ENCODE measurements at places on chromosomes 6 and 20.

- H3K27me3 ChIP-seq: no peaks in the 10 kb centered on the region
- H3K4me3 ChIP-seq: no peak overlapping the region
- H3K27ac ChIP-seq: no peak overlapping the region
These were observed 12.9 kb upstream of the HIVEP1 start for GRCh38 chr6:11999246-11999645.

DNA sequence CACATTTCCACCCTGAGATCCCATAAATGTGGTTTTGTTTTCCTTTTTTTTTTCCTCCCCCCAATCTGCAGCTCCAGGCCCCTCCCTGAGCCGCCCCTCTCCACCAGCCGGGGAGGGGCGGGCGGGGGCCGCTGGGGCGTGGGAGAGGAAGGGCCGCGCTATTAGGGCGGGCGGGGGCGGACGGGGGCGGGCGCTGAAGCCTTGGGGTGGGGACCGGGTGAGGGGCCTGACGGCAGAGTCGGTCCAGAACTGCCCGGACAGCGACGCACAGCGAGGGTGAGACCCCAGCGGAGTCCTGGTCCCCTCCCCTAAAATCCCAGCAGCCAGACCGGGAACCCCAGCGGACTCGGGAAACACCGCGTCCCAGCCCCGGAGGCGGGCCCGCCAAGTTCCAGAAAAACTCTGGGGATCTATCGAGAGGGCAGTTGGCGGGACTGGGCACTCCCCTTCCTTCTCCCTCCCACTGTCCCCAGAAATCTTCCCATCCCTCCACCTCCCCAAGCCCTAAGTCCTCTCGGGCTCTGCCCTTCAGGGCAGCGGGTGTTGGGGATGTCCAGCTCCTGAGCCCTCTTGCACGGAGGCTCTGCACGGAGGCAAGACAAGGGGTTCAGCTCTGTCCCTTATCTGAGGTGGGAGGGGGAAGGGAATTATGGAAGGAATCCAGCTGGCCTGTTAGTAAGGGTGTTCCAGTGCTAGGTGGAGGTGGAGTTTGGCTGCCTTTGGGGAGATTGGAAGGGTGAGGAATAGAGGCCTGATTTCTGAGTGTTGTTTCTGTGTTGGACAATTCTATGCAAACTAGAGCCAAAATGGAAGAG is at the start of gene PRICKLE4:
Gene PRICKLE4 (plus strand): TSS at position 232 of the 815 bp plus-strand sequence. CDS start 2,692 bp downstream, outside the sequence.
- H3K27me3 ChIP-seq: no peaks in the 10 kb centered on the region
- peak within 1 kb of the TSS; percentile 61 for H3K4me3 ChIP-seq
- no peaks in the 10 kb centered on the region for H3K36me3 ChIP-seq
- peak; percentile 53 for DNase-seq
- H3K27ac ChIP-seq: peak within 1 kb of the TSS; percentile 91

- no peak overlapping the region for H3K4me3 ChIP-seq
- no peaks in the 10 kb centered on the region for H3K36me3 ChIP-seq
These were observed 48.1 kb upstream of the CTAGE9 start for GRCh38 chr6:131758920-131759319.

DNA sequence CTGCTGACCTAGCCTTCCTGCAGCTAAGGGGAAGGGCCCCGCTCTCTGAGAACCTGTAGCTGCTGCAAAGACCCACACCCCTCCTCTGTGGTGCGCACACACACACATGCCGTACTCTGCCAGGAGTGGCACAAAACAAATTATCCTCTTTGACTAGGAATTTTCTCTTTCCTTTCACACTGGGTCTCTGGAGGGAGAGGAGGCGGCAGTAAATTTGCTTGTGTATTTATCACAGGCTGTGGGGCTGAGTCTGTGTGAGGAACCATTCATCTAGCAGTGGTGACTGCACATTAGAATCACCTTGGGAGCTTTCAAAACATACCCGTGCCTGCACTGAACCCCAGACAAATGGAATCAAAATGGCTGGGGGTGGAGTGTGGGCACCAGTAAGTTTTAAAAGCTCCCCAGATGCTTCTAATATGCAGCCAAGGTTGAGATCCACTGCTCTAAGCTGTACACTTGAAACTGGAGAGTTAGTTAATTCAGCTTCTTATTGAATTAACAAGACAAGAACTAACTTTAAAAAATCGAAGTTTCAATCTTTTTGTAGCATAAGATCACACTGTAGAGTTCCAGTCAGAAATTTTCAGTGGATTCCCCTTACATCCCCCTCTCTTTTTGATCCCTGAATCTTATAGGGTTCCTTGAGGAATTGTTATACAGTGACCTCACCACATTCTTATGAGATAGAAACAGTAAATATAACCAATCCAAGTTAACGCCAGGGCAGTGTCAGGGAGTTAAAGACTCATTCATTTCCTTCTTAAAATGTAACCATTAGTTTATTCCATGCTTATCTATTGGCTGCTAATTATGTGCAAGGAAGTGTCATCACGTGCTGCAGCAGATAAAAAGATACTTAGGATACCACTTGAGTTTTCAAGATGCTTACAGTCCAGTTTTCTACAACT is 29.8 kb upstream of the GMDS start:
- H3K36me3 ChIP-seq: no peaks in the 10 kb centered on the region
- no peak overlapping the region for H3K27ac ChIP-seq

GRCh38 chr6:75752365-75752764 is 3.3 kb downstream of the MYO6 start:
- no peaks in the 10 kb centered on the region for H3K4me1 ChIP-seq
- no peaks in the 10 kb centered on the region for H3K36me3 ChIP-seq
- no peak overlapping the region for H3K4me3 ChIP-seq
- no peak overlapping the region for H3K27ac ChIP-seq
- no peaks in the 10 kb centered on the region for H3K27me3 ChIP-seq

DNA sequence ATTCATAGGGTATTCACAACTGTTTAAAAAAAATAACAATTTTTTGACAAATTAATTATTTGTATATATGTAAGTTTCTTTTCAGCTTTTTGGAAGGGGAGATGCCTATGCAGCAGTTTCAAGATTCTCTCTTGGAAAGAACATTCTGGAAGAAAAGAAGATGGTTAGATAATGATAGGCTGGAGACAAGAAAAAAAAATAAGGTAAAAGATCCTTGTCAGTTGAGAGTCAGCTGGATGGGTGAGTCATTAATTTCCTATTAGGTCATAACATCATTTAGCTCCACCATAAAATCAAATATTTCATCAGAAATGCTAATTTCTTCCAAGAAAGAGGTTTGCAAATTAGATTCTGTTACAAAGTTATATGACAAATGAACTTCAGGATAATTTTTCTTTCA is 880.4 kb downstream of the EPHA7 start:
- H3K27me3 ChIP-seq: no peaks in the 10 kb centered on the region
- no peak for DNase-seq
- no peak overlapping the region for H3K27ac ChIP-seq
- no peaks in the 10 kb centered on the region for H3K36me3 ChIP-seq

DNA sequence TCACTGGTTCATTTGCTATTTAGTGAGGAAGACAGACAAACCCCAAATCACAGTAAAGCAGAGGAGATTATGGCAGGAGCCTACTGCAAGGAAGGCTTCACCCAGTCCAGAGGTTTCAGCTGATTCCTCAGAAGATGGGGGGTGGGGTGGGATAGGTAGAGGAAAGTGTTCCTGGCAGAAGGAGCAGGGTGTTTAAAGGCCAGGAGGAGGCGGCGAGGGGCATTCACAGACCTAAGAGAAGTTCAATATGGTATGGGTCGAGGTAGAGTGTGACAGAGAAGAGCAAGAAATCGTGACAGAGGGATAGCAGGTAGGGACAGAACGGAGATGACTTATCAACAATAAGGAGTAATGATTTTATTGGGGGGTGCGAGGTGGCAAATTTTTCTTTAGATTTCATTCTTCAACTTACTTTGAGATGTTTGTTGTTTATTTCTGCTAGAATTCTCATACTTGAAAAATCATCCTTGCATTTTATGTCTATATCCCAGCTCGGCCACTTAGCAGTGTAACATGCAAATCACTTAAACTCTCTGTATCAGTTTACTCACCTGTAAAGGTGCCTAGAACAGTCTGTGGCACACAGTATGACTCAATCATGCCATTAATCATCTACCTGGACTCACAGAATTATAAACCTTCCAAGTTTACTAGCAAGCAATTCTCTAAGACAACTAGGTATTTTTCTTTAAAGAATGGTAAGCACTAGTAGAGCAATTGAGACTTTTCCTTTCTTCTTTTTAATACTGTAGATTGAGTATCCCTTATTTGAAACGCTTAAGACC is 176.7 kb downstream of the REV3L start:
- H3K27ac ChIP-seq: no peak overlapping the region
- no peaks in the 10 kb centered on the region for H3K27me3 ChIP-seq
- H3K36me3 ChIP-seq: no peaks in the 10 kb centered on the region
- no peaks in the 10 kb centered on the region for H3K4me1 ChIP-seq

DNA sequence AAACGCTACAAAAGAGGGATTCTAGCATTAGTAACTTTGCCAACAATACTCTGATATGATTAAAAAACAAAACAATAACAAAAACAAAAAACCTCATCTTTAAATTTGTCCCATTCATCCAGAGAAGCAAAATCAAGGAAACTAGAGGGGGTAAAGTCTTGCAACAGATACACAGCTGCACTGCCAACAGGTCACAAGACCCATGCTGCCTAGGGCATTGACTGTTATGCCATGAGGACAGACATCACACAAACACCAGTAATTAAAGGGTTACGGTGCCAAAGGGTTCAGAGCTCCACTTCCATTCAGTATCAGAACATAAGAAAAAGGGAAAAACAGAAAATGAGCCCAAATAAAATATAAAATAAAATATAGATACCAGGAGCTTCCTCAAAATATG is 1.6 kb downstream of the TBC1D20 start:
- H3K27ac ChIP-seq: no peak overlapping the region
- no peaks in the 10 kb centered on the region for H3K36me3 ChIP-seq
- DNase-seq: no peak
- no peak overlapping the region for H3K4me3 ChIP-seq
- peaks cover 8% of the 10 kb centered on the region for H3K4me1 ChIP-seq

GRCh38 chr20:53831812-53832211 is 238.2 kb upstream of the ZNF217 start:
- H3K4me3 ChIP-seq: no peak overlapping the region
- no peak for DNase-seq
- no peaks in the 10 kb centered on the region for H3K36me3 ChIP-seq
- no peaks in the 10 kb centered on the region for H3K27me3 ChIP-seq

GRCh38 chr20:57540890-57541580 is 16.1 kb upstream of the CTCFL start:
- H3K4me1 ChIP-seq: no peaks in the 10 kb centered on the region
- H3K27me3 ChIP-seq: no peaks in the 10 kb centered on the region
- H3K36me3 ChIP-seq: no peaks in the 10 kb centered on the region
- DNase-seq: no peak

DNA sequence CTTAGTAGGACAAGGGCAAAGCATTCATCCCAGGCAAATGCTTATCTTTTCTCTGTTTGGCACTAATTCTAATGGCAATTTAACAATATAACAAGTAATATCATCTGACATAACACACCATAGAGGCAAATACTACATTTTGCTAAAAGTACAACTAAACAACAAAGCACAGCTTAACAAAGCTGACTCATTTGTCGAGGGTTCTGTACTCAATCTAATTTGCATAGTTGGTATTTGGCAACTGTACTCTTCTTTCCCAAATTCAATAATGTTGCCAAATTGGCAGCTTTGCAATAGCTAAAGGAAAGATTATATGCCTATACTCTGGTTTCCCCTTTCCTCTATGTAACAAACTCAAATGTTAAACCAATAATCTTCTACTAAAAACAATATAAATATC is 461.0 kb downstream of the PKHD1 start:
- DNase-seq: no peak
- H3K4me1 ChIP-seq: no peaks in the 10 kb centered on the region
- no peaks in the 10 kb centered on the region for H3K27me3 ChIP-seq
- no peaks in the 10 kb centered on the region for H3K36me3 ChIP-seq

GRCh38 chr6:65191471-65191870 is 515.6 kb downstream of the EYS start:
- no peak overlapping the region for H3K27ac ChIP-seq
- no peaks in the 10 kb centered on the region for H3K36me3 ChIP-seq
- no peaks in the 10 kb centered on the region for H3K27me3 ChIP-seq
- no peak overlapping the region for H3K4me3 ChIP-seq
- no peaks in the 10 kb centered on the region for H3K4me1 ChIP-seq

- no peaks in the 10 kb centered on the region for H3K4me1 ChIP-seq
- H3K27ac ChIP-seq: no peak overlapping the region
- H3K27me3 ChIP-seq: no peaks in the 10 kb centered on the region
- H3K36me3 ChIP-seq: no peaks in the 10 kb centered on the region
- H3K4me3 ChIP-seq: no peak overlapping the region
These were observed 189.2 kb downstream of the ADGB start for GRCh38 chr6:146787876-146788508.

DNA sequence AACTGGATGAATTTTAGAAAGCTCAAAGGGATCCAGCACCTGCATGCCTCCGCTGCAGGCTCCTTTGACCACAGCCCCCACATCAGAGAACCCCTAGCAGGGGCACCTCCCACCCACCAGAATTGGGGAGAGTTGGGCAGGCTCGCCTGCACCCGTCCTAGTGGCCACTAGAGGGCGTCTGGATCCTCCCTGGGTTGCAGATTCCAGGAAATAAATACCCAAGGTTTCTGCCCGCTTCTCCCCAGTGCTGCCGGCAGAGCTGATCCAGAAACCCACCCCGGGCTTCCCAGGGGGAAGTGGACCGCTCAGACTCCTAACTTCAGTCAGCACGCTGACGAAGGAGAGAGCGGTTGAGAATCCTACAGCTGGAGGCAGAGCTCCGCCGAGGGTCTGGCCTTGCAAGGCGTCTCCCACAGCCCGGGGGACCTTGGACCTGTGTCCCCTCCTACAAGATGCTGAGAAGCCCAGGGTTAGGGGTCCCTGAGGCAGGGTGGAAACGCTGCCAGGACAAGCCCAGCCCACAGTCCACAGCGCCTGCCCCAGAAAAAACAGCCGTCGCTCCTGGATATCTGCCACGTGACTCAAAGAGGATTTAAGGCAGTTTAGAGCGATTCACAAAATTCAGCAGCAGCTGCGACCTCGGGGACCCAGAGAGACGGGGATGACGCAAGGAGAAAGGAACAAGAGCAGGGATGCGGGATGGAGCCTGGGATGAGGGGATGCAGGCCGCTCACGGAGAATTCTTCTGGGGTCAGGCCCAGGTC is 32.6 kb upstream of the PHACTR3 start:
- peak; percentile 62 for DNase-seq
- H3K4me3 ChIP-seq: peak overlapping the region; percentile 28
- H3K27ac ChIP-seq: peak overlapping the region; percentile 23
- H3K4me1 ChIP-seq: peaks cover under 1% of the 10 kb centered on the region

DNA sequence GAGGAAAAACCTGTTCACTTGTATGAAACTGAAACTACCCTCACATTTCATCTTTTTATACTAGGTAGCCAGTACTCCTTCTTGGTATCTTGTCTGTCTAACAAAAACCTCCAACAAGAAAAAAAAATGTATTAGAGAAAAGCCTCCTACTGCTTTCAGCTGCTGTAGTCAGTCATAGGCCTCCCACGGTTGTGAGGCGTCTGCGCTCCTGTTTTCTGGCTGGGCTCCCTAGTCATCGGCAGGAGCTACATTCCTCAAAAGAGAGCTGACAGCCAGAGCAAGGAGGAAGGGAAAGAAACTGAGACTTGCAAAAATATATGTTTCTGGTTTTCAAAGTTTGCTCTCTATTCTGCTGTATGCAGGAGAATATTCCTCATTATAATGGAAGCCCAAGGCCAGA is 517.0 kb downstream of the LMBRD1 start:
- no peaks in the 10 kb centered on the region for H3K4me1 ChIP-seq
- H3K27me3 ChIP-seq: no peaks in the 10 kb centered on the region
- H3K36me3 ChIP-seq: no peaks in the 10 kb centered on the region
- no peak overlapping the region for H3K4me3 ChIP-seq

All from uterus (tissue), 4 donors.